ENCODE measurements at places on chromosomes 16 and 17.

DNA sequence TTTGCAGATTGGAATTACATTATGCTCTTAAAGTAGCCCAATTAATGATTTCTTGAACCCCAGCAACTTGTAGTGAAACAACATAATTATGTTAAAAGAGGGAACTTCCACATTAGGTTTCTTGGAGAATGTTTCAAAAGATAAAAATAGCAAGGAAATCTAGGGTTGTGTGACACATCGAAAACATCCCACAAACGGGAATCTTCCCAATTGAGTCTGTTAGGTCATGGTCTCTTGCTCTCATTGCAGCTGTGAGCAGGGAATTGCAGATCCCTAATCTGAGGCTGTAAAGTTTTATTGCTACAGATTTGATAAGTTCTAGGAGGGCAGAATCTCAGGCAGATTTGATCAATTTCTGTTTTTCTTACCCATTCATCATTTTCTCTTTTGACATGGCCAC, 6.7 kb upstream of the LPO start:
- no peak for DNase-seq

GRCh38 chr17:7432296-7432695, 2.9 kb upstream of the TMEM102 start:
- no peak for DNase-seq

- no peak for DNase-seq
Observed at GRCh38 chr17:2797226-2797625, 988 bp downstream of the RAP1GAP2 start.

DNA sequence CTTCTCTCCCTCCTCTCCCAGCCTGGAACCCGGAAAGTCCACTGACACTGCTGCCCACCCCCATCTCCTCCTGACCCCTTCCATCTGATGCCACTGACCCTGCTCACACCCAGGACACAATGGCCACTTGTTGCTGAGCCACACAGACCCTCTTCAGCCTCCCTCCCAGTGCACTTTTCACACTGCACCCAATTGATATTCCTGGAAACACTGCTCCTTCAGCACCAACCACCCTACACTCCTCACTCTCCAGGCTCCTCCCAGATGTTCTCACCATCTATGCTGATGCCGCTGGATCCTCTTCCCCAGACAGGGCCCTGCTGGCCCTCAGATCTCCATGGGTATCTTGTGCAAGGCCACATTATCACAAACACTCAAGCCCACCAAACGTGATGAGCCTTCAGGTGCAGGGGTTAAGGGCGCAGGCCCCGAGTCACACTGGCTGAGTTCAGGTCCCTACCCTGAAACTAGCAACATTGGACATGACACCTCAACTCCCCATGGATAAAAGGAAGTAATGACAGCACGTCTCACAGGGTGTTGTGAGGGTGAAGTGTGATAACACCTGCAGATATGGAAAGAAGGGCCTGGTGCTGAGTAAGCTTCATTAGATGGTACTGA, 238.1 kb downstream of the ZNF423 start:
- no peak for DNase-seq

GRCh38 chr17:64426596-64426995, 22.3 kb upstream of the MILR1 start:
- DNase-seq, result no peak

DNA sequence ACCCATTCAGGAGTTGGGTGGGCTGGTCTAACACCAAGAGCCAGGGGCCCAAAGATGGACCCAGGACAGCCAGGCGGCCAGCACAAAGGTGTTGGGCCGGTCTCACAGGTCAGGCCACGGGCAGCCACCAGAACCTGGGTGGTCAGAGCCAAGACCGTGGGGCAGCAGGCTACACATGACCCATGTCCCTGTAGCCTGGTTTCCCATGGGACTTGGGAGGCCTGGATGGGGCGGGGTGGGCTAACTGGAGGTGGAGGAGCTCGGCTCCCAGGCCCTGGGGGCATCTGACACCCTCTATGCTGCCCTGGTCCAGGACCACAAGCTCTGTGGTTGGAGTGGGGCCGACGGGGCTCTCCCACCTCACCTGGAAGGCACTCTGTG, 17.2 kb downstream of the CTU2 start:
- no peak for DNase-seq

GRCh38 chr16:82899731-82900450, 273.1 kb downstream of the CDH13 start:
- DNase-seq, result no peak

DNA sequence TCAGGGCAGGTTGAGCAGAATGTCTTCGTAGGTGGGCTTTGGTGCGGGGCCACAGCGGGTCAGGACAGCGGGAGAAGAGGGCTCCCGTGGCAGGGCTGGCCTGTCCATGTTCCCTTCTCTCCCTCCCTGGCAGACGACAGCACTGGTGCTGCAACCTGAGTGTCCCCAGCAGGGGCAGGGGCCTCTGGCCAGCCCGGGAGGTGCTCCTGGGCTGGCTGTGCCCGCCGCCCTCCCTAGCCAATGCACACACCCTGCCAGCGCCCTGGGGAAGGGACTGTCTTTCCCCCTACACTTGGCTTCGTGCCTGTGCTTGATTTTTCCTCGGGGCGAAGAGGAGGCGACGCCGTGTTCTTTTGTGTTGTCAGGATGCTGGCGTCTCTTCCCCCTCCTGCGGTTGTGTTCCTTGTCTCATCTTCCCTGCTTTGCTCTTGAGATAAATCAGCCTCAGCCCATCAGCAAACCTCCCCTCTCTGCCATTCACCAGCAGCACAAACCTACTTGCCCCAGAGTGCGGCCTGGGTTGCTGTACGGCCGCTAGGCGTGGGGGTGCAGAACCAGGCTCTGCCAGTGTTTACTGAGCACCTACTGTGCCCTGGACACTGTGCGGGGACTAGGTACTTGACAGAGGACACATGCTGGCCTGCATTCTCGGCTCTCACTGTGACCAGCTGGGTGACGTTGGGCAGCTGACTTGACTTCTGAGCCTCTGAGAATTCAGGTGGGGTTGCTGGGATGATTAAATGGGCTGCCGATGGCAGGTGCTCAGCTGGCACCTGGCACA, 237.3 kb upstream of the CIBAR2 start:
- DNase-seq, result no peak

GRCh38 chr16:47244206-47244605, 100.5 kb upstream of the NETO2 start:
- DNase-seq, result no peak

DNA sequence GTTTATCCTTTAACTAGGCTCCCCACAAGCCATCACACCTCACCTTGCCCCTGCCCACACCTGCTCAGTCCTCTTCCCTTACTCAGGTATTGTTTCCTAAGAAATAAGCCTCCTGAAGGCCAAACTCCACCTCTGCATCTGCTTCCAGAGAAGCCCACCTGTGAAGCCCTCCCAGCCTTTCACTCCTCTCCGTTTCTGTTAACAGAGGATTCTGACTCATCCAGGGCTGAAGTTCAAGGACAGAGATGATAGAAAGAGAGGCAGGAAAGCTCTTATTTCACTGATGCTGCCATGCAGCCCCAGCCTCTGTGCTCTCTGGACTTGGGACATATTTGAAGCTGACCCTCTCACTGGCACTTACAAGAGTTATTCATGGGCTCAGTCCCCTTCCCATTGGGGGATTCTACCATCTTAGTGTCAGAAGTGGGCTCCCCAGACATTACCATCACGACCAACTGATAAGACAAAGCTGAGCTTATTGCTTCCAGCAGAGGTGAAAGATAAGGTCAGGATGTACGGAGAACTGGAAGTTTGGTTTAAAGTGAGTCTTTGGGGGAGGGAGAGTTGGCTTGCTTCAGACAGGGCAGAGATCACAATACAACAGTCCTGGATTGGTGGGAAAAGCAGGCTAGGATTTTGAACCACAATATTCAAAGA, 35.3 kb upstream of the XYLT2 start:
- DNase-seq, result no peak

GRCh38 chr17:80640366-80641084, 95.9 kb downstream of the RPTOR start:
- no peak for DNase-seq

DNA sequence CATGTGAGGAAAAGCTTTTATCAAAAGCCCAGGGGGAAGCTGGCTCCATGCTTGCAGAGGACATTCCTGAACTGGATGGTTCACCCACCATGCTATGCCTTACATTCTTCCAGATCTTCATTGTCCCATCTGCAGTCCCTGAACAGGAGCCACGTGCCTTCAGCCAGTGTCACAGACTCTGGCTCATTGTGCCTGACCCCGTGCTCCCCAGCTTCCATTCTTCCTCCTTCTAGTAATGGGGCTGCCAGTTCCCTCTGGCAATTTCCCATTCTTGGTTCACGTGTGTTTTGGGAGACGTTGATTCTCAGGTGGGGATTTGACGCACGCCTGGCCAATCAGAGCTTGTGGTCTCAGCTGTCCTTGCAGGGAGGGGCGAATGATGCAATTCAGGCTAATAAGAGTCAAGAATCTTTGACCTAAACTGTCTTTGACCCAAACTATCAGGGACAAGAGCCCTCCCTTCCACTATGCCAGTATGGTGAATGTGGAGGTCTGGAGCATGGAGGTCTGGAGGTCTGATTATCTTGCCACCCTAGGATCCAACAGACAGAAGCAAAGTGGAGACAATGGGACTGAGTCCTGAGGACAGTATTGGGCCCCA, 52.7 kb downstream of the IRX6 start:
- no peak for DNase-seq

DNA sequence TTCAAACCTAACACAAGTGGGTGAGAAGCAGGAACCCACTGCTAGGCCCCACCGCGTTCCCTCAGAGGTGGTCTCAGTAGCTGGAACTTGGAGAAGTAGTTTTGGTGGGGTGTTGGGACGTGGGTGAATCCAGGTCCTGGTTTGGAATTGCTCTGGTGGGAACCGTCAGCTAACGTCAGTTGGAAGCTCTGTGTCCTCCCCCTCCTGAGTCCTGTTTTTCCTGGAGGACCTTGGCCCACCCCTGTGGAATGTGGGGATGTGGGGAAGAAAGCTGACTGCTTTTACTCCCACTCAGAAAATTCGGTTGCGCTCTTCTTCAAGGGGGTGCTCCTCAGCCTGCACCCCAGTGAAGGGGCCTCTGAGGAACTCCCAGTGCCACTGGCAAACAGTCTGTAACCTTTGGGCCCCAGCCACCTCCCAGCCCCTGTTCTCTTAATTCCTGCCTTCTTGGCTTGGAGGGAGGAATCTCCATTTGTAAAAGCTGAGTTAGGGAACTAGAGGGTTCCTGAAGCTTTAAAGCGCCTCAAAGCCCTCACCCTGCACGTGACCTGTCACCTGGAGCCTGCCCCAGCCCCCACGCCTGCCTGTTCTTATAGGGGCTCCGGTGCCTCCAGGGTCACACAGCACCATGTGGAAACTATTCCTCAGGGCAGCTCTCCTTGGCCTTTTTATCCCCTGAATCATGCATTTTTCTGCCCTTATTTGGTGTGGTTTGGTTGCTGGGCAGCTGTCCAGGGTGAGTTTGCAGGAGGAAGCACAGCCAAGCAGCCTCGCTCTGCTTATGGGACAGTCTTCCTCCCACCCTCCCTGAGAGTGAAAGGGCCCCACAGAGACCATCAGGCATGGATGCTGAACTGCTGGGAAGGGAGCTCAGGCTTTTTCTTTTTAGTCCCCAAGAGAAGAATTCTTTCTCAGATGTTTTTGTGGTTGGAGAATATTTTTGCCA, 16.2 kb upstream of the NAGLU start:
- DNase-seq, result peak; percentile 99

DNA sequence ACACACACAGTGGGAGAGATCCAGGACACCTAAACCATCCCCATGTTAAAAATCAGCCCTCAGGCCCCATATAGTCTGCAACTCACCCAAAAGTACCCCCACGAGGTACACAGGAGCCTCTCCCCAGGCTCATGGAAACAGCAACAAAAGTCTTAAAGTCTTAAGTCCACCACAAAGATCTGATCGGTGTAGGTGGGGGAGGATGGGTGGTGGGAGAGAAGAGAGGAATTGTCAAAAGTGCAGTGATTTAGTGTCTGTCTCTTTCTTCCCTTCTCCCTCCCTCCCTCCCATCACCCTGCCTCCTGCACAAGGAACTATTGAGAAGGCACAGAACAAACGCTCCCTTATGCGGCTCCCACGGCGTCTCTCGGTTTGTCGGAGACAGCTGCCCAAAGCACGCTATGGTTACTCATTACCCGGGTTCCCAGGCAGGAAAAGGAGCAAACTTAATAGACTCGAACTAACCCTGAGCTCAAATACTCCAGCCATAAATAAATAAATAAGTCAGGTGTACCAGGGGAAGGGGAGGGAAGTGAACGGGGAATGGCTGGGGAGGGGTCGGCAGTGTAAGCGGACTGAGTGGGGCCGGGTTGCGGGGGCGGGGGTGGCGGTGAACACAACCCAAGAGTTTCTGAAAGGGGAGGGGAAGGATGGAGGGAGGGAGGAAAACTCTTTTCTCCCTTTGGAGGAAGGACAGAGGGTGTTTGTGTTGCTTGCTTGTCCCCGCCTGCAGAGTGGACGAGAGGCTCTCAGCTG, 477.4 kb downstream of the SLC39A11 start:
- peak; percentile 47 for DNase-seq

DNA sequence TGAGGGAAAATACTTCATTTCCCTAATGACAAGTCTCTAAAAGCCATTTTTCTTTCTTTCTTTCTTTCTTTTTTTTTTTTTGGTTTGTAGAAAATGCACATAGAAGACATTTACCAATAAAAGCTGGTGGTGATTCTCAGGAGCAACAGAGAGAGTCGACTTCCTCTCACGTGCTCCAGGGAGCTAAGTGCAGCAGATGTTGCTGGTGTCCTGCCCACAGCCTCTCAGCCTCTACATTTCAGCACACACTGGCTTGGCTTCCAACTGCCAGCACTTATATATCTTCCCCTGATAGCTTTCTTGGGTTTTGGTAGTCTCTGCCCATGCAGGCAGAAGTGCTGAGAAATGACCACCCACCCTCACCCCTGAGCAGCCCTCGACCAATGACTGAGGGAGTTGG, 58.4 kb upstream of the MARCHF10 start:
- no peak for DNase-seq

DNA sequence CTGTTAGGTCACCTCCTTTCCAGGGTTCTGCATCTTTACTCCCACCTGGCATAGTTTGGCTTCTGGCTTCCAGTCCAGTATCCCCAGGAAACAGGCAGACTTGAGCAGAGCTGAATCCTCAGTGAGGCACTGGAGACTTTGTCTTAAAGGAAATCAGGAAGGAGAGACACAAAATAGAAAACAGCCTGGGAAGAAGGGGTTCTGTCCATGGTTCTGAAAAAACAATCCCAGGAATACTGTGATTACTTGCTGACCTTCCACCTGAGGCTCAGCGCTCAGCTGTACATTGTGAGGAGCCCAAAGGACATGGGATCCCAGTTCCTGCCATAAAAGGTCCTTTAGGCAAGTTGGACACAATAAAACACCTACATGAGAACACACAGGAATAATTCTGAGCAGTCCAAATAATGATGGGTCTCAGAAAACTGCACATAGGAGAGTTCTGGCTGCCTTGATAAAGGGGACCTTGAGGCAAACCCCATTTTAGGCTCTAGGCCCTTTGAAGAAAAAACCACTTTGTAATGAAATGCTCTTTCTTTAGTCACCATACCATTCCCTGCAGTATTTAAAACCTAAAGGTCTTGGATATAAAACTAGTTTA, 81.4 kb upstream of the CRHR1 start:
- DNase-seq, result peak; percentile 43

- DNase-seq, result no peak
Observed at GRCh38 chr17:13283606-13284005, 265.8 kb upstream of the ELAC2 start.

DNA sequence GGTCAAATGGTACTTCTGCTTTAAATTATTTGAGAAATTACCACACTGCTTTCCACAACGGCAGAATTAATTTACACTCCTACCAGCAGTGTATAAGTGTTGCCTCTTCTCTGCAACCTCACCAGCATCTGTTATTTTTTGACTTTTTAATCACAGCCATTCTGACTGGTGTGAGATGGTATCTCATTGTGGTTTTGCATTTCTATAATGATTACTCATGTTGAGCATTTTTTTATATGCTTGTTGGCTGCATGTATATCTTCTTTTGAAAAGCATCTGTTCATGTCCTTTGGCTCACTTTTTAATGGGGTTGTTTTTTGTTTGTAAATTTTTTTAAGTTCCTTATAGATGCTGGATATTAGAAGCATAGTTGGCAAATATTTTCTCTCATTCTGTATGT, 446.7 kb downstream of the PMP22 start:
- no peak for DNase-seq
